ENCODE measurements at places on chromosomes 11 and 22.

DNA sequence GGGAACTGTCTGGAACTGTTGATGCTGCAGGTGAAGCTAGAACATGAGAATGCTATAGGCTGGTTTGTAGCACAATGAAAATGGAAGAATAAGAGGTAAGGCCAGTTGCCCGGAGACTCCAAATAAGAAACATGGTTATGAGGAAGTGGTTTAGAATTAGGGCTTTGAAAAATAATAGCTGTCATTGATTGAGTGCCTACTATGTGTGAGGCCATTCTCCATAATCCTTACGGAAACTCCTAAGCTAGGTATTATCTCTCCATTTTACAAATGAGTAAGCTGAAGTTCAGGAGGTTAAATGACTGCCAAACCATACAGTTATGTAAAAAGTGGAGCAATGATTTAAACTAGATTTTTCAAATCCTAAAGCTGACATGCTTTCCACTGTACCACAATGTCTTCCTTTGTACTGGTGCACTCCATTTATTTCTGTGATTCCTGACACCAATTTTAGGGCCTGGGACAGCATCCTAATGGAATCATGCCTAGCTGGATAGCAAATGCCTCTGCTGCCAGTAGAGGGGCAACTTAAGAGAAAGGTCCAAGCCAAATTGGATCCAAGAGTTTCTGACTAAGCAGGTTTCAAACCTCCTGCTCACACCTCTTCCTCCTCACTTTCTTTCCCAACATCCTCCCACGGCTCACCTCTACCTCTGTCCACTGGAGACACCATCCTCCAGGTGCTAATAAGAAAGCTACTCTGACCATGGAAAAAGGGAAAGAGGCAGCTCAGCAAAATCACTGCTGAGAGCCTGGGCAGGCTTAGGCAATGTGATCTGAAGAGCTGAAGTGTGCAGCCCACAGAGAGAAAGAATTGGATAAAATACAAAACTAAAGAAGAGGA lies 46.9 kb upstream of the PICALM start:
- DNase-seq = no peak

DNA sequence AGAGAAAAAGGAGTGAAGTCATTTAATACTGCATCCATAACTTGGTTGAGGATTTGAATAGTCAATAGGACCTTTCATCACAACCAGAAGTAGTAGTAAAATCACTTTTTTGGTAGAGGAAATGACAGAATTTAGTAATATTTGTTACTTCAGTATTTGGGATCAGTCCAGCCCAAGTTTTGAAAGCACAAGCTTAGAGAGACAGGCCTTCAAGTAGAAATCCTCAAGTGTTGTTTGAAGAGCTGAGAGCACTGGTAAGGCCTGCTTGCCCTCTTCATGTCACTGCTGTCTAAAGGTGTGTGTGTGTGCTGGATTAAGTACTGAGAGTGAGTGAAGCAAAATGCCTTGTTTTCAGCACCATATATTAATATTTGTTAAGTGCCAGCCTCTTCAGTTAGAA lies 137.3 kb downstream of the WNT11 start:
- no peak for DNase-seq

DNA sequence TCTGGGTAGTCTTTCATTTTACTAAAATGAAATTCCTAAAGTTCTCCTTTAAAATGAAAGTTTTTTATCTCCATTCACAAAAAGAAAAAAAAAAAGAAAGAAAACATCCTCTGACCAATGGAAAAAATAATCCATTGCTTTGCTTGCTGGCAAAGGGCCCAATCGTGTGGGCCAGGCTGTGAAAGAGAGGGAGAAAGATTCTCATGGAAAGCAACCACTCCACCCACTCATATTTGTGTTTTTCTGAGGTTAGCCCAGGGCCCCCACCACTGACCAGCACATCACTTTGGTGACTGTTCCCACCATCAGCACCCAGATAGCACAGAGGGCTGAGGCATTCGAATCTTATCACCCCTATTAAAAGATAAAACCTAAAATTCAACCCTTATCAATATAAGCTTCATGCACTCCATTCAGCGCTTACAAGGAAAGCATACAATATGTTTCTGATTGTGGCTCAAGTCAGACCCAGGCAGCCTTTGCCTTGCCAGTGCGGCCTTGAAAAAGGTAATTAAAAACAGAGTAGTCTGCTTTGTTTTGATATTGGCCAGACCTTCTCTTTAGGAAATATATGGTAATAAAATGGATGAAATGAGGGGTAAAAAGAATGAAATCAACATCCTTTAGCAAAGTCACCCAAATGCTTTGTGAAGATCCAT lies 192.8 kb downstream of the ETS1 start:
- no peak for DNase-seq

- DNase-seq = no peak
Observed at GRCh38 chr22:25060522-25061071, 108.1 kb downstream of the KIAA1671 start.

- no peak for DNase-seq
Observed at GRCh38 chr11:95680169-95680929, 109.2 kb downstream of the FAM76B start.

DNA sequence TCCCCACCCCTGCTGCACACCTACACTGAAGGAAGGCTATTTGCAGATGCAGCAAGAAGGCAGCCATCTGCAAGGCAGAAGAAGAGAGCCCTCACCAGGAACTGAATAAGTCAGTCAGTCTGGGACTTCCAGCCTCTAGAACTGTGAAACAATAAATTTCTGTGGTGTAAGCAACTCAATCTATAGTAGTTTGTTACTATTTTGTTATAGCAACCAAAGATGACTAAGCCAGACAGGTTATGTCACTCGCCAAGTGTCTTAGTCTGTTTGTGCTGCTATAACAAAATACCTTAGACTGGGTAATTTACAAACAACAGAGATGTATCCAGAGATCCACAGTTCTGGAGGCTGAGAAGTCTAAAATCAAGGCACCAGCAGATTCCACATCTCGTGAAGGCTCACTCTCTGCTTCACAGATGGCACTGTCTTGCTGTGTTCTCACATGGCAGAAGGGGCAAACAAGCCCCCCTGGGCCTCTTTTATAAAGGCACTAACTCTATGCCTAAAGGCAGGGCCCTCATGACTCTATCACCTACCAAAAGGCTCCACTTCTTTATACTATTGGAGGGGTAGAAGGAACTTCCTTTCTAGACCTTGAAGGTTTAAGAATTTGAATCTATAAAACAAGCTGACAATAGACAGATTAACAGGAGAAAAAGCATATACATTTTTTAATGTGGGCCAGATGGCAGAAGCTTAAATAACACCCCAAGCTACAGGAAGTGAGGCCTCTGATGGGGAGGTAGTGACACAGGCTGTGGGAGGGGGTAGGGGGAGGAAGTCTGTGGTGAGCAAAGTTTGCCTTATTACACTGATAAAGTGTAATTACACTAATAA lies 12.3 kb downstream of the APOL6 start:
- no peak for DNase-seq

DNA sequence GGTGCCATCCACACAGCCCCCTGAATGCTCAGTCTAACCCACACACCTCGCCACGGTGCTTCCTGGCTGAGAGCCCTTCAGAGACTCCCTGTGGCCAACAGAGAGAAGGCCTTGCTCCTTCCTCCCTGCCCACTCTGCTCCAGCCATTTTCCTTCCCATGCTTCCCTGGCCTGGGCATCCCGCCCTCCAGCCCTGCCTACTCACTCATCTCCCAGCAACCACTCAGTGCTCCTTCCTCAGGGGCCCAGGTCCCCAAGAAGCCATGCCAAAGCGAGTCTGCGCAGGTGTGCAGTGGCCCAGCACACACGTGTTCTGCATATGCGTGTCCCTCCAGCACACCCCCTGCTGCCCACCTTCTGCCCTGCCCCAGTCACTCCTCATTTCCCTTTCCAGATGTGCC lies 56.4 kb downstream of the NECTIN1 start:
- peak; percentile 25 for DNase-seq

DNA sequence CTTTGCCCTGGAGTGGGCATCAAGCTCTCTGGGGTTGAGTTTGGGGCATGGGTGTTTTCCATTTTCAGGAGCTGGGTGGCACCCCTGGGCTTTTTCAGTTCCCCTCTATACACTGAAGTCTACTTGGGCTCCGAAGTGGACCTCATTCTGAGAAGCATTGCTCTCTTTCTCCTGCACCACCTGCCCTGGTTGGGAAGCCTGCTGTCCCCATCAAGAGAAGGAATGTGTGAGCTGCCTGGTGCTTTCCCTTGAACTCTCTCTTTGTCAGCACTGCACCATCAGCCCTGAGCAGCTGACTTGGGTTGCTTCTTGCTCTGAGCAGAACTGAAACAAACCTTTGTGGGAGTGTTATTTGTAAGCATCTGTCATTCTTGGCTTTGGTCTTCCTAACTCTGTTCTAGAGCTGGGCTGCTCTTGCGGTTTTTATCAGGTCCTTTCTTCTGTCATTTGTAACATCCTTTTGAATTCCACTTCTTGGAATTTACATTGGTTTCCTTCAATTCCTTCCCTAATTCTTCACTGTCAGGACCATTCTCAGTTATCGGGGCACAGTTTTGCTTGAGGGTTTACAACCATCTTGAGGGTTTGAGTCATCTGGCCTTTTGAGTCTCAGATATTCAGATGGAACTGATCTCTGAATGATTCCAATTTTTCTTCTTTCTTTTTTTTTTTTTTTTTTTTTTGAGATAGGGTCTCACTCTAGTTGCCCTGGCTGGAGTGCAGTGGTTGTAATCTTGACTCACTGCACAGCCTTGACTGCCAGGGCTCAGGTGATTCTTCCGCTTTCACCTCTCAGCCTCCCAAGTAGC lies 20.5 kb downstream of the UBE2L3 start:
- DNase-seq = no peak

- DNase-seq = no peak
Observed at GRCh38 chr22:37564111-37564711, 3.9 kb downstream of the CDC42EP1 start.

- DNase-seq = no peak
Observed at GRCh38 chr11:32434356-32435151, 785 bp downstream of the WT1 start.

DNA sequence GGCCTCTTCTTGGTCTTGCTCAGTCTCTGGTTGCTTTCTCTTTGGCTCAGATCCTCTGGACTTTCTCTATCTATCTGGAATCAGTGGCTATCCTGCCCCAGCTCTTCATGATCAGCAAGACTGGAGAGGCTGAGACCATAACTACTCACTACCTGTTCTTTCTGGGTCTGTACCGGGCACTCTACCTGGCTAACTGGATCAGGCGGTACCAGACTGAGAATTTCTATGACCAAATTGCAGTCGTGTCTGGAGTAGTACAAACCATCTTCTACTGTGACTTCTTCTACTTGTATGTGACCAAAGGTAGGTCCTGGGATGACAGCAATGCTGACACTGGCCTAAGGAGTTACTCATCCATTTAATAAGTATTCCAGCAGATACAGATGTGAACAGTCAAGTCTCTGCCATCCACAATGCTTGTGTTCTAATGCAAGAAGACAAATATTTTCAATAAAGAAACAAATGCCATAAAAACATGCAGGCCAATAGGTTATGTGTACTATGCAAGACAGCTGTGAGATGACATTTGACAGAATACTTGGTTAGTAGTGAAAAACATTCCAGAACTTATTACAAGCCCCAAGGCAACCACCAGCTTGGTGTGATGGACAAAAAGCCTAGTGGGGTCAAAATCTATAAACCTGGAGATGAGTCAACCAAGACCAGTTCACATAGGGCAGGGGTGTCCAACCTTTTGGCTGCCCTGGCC lies 13.4 kb downstream of the KDELR3 start:
- no peak for DNase-seq

DNA sequence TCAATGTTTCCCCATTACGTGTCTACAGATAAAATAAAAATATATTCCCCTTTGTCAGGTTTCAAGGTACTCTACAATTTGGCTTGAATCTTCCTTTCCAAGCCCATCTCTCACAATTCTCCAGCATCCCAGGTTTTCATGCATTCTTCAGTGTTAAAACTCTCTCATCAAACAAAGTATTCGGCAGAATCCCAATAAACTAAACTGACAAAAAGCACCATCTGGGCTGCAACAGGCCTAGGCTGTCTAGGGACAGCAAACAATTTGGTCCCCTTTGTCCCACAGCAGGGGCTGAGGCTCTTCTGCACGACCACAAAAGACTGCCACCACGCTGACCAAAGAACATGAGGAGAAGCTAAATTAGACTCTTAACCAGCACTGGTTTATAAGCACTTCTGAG lies 159.4 kb downstream of the CADM1 start:
- DNase-seq = no peak

DNA sequence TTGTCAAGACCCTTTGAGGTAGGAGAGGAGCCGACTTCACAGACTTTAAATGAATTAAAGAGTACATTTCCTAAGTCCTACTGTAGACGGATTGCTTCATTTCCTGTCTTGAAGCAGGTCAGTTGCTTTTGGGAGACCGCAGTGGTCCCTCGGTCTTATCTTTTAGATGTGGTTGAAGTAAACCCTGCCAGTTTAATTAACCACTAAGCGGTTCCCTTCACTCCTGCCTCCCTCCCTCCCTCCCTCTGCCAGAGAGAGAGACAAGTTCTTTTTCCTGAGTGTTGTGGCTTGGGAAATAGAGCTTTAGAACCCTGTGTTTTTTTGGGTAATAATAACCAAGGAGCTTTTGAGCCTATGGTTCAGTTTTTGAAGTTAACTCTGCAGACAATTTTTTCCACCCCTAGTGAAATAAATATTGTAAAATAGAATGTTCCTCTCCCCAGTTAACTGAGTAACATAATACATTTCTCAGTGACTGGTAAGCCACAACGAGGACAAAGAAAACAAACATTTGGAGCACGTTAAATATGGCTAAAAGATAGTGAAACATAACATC lies 147.5 kb downstream of the LDLRAD3 start:
- no peak for DNase-seq

DNA sequence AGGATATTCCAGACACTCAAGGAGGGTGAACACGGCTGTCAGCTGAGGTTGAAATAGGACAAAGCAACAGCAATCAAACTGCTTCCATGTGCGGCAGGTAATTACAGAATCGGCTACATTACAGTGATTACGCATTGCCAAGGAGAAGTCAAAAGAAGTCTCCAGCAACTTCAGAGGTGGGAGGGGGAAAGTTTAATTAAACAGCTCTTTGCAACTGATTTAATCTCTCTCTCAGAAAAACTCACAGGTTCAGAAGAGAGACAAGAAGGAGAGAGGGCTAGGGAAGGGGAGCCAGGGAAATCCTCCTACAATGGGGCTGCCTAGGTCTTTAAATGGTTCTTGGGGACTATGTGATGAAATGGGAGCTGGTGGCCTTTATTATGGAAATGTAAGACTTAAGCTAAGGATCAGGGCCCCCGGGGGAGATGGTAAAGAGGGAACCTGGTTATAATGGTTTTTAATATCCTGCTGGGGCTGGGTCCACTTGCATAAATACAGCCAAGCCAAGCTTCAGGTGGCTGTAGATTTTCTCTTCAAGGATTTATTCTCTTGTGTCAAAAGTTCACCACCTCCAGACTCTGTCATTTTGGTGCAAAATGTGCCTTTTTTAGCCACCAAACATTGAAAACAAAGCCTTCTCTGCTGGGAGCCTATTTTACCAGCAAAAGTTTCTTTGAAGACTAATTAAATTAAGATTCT lies 354.7 kb upstream of the NARS2 start:
- DNase-seq = no peak

GRCh38 chr11:27864091-27864491 lies 163.8 kb upstream of the BDNF start:
- DNase-seq = no peak
